Iris pigment epithelial cell (primary cell): ENCODE measurements at places on chromosomes 3 and 15.

DNA sequence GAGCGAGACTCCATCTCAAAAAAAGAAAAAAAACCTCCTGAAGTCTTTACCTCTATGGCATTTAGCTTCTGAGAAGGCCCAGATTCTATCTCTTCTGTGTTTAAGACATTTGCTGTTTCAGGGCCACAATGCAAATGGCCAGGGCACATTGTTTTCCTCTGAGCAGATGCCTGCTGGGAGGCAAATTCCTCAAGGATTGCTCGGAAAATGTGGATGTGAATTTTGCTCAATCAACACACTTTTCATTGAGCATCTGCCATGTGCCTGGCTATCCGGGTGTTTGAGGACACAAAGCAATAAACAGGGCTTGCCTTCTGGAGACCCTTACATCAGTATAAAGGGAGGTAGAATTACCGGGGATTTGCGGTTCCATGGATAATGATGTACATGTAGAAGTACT is 20.0 kb downstream of the TRIM71 start:
- no peak for DNase-seq

- DNase-seq: no peak
Measured at GRCh38 chr15:27983496-27983895, 115.6 kb downstream of the OCA2 start.

- no peak for DNase-seq
Measured at GRCh38 chr3:23574822-23575315, 230.9 kb upstream of the UBE2E1 start.

GRCh38 chr15:34116620-34117019 is 14.7 kb downstream of the PGBD4 start:
- DNase-seq: no peak
